Stimulated activated CD4-positive, alpha-beta T cell treated with anti-CD3 and anti-CD28 coated beads, Interleukin-1b, Interleukin-23, amount 100 ng/mL, for 1 hour (primary cell): ENCODE measurements at places on chromosomes 2 and 18.

- no peak for DNase-seq
These were observed 58.0 kb downstream of the LINC00305 start for GRCh38 chr18:64090876-64091275.

- no peak for DNase-seq
These were observed 277.8 kb downstream of the MYCN start for GRCh38 chr2:16218161-16218560.

DNA sequence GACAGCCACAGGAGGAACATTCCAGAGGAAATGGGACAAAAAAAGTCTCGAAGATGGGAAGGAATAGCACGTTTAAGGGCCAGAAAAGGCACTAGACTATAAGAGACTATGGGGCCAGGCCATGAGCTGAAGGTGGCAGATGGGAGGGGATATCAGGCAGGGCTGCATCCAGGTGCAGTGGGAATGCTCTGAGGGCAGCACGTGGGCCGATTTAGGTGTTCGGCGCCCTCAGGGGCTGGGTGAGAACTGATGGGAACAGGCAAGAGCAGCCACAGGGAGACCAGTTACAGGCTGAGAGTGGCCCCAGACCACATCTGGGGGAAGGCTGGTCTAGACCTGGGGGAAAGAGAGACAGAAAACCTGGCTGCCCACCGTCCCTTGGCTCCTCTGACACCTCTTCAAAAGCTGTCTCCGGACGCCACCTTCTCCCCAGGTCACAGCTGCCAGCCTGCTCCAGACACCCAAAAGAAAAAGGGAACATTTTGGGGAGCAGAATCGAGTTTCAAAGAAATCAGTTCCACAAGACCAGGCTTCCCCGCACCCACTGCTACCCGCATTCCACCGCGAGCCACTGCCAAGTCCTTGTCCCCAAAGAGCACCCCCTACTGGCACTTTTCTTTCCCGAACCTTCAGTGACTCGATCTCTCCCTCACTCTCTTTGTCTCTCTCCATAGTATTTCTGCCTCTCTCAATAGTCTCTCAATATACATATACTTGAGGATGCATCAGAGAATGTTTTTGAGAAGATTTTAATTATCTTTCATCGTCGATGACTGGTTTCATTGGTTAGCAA is 190.1 kb upstream of the AGAP1 start:
- no peak for DNase-seq

GRCh38 chr2:74379851-74380789 is at the start of gene DCTN1:
Gene DCTN1 (minus strand): TSS chr2:74380311. CDS start chr2:74380037, 274 bp downstream.
- DNase-seq: no peak

GRCh38 chr2:6290217-6291015 is 575.3 kb downstream of the CMPK2 start:
- no peak for DNase-seq

DNA sequence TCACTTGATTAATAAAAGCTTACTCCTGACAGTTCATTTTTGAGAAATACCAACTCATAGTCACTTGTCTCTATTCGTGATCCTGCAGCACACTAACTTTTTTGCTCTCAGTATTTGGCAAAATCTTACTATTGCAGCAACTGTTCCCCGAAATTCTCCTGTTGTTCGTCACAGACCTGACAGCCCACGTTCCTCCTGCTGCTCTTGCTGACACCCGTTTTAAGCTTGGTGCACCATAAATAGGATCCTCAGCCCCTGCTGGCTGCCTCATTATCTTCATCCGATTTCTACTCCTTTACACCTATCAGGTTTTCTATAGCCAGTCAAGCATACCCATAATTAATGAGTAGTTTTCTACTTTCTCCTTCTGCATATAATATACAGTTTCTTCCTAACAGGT is 368.8 kb downstream of the PLCL1 start:
- DNase-seq: no peak

DNA sequence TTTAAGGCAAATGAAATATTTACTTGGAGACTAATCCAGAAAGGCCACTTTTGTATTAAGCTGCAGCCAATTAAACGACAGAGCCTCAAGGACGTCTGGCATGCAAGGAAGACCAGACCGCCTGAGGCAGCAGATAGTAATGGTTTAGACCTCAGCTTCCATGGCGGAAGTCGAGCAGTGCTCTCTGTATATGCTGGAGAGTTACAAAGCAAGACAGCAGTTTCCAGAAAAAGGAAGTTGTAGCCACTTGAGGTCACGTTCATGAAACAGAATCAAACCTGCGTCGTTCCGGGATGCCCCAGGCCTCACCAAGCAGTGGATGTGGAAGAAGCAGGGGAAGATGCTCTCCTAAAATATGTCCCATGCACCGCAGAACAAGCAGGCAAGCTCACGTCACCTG is 142.0 kb downstream of the PTGR3 start:
- no peak for DNase-seq

GRCh38 chr2:58865436-58865835 is 624.3 kb upstream of the FANCL start:
- DNase-seq: no peak

DNA sequence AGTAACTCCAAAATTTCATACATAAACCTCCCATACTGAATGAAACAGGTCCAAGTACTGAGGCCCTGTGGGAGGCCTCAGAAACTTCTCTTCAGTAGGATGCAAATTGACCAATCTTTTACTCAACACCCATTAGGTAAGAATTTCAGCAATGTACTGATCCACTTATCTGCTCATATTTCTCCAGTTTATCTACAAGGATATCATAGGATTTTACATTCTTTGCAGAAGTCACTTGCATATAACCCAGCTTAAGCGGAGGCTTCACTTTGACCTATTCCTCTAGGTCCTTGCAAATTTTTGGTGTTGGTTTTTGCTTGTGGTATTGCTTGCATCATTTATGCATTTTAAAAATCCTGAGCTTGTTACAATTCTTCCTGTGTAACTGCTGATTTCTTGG is 28.8 kb upstream of the SLC3A1 start:
- DNase-seq: no peak

- no peak for DNase-seq
These were observed 128.3 kb downstream of the AFF3 start for GRCh38 chr2:100013892-100014677.

- DNase-seq: no peak
These were observed 187.7 kb downstream of the HDAC4 start for GRCh38 chr2:239212929-239213642.

- no peak for DNase-seq
These were observed 166.8 kb downstream of the TPGS2 start for GRCh38 chr18:36661999-36662398.

GRCh38 chr18:44876024-44876423 is 195.3 kb downstream of the SETBP1 start:
- no peak for DNase-seq

DNA sequence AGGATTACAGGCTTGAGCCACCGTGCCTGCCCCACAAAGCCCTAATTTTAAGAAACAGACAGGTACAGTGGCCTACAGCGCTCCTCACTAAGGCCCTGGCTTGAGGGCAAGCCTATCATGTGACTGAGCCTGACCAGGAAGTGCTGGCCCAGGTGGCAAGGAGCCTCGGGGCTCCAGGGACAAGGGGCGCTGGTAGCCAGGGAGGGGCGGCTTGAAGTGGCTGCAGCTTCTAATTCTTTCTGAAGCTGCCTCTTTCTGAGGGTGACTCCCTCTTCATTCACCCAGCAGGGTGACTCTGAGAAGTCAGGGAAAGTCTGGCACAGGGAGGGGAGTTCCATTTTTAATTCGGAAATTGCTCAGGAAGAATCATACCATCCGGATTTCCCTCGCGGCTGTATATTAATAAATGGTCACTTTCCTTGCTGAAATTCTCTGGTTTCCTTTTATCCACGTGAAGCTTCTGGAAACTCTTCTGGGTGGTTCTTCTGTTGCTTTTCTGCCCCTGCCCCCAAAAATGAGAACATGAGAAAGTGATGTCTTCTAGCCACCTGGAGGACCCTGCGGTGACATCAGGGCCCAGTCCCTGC is 115.7 kb downstream of the FAM210A start:
- DNase-seq: no peak

DNA sequence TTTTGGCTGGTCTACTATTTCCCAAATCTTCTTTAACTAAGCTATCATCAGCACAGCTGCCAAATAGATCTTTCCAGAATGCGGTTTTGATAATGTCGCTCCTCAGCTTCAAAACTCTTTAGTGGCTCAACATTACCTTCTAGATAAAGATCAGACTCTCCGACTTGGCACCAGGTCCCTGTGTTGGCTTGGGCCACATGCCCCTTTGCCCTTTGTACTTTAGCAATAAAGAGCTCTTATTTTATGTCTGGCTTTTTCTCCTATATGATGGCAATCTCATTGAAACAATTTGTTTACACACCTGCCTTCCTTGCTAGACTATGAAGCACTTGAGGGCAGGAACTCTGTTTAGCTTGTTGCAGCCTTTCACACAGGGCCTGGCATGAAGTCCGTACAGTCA is 128.9 kb upstream of the GATA6 start:
- DNase-seq: no peak
